Small intestine (tissue), 16 donors: ENCODE measurements at places on chromosomes 16 and 17.

DNA sequence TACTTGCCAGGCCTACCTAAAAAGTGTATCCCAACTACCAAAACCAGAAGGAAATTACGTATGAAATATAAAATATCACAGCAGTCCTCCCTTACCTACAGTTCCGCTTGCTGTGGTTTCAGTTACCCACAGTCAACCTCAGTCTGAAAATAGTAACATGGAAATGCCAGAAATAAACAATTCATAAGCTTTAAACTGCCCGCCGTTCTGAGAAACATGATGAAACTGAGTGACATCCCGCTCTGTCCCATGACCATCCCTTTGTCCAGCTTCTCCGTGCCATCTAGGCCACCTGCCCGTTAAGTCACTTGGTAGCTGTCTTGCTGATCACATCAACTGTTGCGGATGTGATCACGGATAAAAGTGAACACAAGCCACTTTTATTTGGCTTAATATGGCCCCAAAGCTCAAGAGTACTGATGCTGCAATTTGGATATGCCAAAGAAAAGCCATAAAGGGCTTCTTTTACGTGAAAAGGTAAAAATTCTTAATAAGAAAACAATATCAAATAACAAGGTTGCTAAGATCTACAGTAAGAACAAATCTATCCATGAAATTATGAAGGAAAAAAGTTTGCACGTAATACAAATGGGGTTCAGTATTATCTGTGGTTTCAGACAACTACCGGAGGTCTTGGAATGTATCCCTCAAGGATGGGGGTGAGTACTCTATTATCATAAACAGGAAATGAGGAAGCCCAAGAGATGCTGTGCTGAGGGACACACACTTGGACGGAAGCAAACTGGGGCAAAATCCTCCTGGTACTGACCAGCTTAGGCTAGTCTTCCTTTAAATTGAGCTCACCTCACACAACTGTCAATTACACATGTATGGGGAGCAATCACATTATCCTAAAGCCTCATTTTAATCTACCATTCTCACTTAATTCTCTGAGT lies 8.2 kb downstream of the USP22 start:
- DNase-seq = peak; percentile 27

DNA sequence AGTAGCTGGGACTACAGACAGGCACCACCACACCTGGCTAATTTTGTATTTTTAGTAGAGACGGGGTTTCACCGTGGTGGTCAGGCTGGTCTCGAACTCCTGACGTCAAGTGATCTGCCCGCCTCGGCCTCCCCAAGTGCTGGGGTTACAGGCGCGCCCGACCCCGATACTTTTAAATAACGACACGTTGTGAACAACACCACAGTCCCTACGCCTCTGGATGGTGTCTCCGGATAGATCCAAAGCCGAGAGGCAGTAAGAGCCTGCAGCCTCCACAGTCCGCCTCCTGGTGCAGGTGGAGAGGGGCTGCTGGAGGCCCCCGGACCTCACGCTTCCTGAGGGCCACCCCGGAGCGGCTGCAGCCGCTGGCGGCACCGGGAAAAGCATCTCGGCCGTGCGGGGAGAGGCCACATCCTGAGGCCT lies 741 bp upstream of the TLCD3A start:
- peak; percentile 38 for DNase-seq

GRCh38 chr16:68526143-68526781 lies 12.8 kb upstream of the ZFP90 start:
- DNase-seq = no peak

- peak; percentile 96 for DNase-seq
These were observed 61.7 kb downstream of the SMPD3 start for GRCh38 chr16:68386628-68387027.

GRCh38 chr16:50269061-50269705 lies 2.8 kb downstream of the ADCY7 start:
- DNase-seq = no peak
